HCT116 (cell line): ENCODE measurements at places on chromosomes 13 and 19.

- DNase-seq: no peak
Measured at GRCh38 chr13:20945952-20946383, 43.4 kb upstream of the XPO4 start.

DNA sequence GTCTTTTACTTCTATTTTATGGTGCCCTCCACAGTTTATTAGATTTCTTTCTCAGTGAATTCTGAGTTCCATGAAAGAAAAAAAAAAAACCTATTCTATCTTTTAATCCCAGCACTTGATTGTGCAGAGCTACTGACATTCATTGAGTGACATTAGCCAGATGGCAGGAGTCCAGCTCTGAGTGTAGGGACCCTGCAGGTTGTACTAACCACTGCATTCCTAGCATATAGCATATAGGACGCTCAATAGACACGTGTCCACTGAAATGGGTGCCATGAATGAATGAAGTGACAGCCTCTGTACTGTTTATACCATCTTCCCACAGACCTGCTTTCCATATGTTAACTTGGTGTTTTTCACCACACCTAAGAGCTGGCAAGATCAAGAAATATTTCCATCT is 206.3 kb downstream of the RAP2A start:
- no peak for DNase-seq

GRCh38 chr13:95714142-95714832 is 37.3 kb downstream of the DNAJC3 start:
- no peak for DNase-seq

GRCh38 chr13:99391781-99392469 is 84.7 kb upstream of the GPR183 start:
- no peak for DNase-seq

GRCh38 chr13:108961542-108962125 is 332.2 kb downstream of the MYO16 start:
- peak; percentile 31 for DNase-seq

DNA sequence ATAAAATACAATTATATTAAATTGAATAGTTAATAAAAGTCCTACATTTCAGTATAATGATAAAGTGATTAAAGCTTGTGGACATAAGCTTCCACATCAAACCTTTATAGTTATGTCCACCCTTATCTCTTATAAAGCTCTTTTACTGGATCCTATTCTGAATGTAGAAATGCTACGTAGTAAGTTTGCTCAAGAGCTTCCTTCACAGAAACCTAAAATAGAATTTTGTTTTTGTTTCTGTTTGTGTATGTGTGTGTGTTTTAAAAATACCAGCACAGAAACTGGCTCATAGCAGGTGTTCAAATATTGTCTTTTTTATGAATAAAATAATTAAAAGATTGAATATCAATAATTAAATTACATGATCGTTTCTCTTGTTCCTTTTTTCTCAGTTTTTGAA is 21.0 kb upstream of the UFM1 start:
- no peak for DNase-seq

GRCh38 chr19:1516395-1516753 is 3.6 kb upstream of the ADAMTSL5 start:
- no peak for DNase-seq

DNA sequence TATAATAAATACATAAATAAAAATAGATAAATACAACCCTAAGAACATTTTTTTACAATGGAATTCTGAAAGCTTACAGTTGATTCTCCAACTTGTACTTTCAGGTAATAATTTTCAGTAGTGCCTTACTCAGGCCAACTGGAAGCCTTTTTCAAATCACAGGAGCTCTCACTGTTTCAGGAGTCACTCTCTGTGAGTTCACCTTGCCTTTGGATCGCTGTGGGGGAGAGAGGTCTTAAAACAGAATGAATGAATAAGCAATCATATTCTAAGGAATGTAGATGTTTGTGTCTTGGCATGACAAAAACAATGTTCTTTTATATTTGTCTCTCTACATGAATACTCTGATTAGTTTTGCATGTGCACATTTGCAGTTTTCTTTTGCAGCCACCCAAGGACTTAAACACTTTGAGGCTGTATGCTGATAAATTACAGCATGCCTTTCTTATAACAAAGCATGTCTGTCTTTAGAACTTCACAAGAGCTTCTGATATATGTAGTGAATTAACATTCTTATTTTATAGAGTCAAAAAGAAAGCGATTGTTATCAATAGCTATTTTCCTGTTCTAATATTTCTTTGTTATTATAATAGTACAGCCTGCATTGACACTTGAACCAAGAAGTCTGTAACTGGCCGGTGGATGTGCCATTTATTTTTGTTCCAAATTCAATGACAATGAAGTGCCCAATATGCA is 1111.5 kb upstream of the ATXN8OS start:
- DNase-seq: no peak

DNA sequence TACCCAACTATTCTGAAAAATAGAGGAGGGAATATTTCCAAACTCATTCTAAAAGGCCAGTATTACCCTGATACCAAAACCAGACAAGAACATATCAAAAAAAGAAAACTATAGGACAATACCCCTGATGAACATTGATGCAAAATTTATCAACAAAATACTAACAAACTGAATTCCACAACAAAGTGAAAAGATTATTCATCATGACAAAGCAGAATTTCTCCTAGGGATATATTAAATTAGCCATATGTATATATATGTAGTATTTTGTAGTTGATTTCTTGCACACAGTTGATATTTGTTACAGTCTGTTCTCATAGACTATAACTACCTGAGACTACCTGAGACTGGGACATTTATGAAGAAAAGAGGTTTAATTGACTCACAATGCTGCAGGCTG is 495.0 kb upstream of the SPRY2 start:
- no peak for DNase-seq

DNA sequence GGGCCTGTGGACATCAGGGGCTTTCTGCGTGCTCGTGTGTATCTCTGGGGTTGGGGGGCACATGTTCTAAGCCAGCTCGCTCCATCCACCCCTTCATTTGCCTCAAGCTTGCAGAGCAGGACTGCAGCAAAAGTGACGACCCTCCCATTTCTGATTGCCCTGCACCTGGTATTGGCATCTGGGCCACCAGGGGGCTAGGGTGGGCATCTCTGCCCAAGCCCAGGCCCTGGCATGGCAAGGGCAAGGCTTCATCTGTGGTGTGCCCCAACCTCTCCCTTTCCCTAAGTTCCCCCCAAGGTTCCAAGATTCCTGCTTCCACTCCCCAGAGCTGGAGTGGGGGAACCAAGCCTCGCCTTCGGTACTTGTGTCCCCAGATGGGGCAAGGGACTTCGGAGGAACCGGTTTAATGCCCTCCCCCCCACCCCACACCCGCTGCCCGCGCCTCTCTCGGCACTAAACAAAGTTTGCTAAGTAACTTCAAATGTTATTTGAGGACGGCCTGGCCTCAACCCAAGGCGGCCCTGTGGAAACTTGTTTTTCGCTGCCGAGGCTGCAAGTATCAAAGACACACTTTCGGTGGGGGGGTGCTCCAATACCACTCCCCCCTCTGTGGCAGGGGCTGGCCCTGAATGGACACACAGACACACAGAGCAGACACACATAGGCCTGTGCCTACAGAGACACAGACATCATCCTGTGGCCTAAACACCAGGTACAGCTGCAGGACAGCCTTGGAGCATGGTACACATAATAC is 12.2 kb downstream of the NFIX start:
- DNase-seq: no peak

DNA sequence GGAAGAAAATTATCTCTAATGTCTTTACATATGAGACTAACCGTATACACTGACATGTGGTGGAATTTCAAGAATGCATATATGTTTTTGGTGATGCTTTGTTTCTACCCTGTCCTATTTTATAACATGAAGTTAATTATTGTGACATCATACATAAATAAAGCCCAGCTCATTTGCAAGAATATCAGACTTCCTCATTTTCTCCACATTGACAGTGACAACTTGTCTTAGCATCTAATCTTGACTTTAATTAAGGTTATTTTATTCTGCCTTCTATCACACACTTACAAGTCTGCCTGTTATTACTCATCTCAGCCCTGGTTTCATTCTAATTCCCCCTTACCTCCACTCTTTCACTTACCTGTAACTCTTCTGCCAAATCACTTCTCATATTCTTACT is 140.6 kb upstream of the STARD13 start:
- no peak for DNase-seq

- no peak for DNase-seq
Measured at GRCh38 chr13:82002710-82003109, 1661.8 kb upstream of the SPRY2 start.

GRCh38 chr19:41206926-41207750 is 11.9 kb upstream of the AXL start:
- no peak for DNase-seq

- DNase-seq: no peak
Measured at GRCh38 chr19:610801-611480, 21.3 kb downstream of the HCN2 start.

GRCh38 chr13:27918041-27918917 is 1.5 kb upstream of the PDX1 start:
- DNase-seq: no peak

- DNase-seq: no peak
Measured at GRCh38 chr13:99299256-99299919, 7.8 kb downstream of the GPR183 start.

DNA sequence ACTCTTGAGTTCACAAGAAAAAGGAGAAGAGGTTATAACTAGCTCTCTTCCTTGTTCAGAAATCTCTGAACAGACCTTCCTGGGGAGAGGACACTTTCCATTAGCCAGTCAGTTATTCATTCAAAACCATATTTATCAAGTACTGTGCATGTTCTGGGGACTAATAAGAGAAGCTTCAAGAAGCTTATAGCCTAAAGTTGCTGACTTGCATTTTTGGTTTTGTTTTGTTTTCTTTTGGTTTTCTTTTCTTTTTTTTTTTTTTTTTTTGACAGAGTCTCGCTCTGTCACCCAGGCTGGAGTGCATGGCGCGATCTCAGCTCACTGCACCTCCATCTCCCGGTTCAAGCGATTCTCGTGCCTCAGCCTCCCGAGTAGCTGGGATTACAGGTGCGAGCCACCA is 471.4 kb downstream of the KLF12 start:
- no peak for DNase-seq

DNA sequence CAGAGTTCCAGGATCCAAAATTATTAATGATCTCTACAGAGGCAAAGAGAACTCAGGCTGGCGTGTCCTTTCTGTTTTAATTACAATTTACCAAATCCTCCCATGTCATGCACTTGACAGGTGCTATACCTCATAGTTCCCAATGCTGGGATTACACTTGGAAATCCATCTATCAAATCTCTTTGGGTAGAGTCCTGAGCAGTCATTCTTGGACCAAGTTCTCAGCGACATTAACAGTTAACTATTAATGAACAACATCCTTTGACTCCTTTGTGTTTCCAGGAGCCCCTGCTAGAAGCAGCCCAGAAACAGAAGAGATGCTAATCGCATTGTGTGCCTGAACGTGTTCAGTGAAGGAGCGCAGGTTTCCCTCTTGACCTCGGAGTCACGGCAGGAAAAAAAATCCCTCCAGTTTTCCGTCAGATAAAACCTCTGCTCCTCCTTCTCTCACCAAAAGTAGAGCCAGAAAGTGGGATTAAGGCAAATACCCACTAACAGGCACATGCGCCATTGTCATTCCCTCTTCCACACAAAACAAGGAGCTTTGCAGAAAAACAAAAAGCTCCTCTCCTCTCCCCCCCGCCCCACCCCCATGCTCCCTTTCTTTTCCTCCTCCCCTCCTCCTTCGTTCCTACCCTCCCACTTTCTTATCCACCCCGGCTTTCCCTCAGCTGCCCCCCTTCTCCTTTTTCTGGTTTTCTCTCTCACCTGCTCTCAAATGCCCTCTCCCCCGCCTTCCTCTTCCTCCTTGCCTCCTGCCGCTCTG is 224.7 kb downstream of the ZIC5 start:
- DNase-seq: no peak

GRCh38 chr13:99886706-99887105 is 84.9 kb downstream of the ZIC5 start:
- no peak for DNase-seq
